ENCODE measurements at places on chromosomes 3 and 15. TPM values are rescaled to one million over a fixed set of nuclear protein-coding genes. Genes with fewer than 3 reads are reported as not detected.

The LRIG1 gene
- total RNA-seq: 43.3 TPM

DNA sequence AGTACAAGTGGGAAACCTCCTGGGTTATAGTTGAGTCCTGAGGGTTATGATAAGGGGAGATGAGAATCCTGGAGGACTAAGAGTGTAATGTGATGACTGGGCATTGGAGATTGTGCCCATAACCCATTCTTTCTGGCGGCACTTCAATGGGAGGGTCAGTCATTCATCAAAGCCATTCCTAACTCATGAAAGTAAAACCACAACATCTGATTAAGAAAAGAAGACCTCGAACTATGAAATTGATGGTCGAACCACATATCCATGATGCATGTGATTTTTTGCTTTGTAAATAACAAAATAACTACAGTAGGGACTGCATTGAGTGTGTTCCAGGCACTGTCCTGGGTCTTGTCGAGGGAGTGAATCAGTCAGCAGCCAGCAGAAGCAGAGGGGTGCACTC, 215.1 kb downstream of the SHQ1 start:
- no peak for ATAC-seq

- ATAC-seq: no peak
Measured at GRCh38 chr3:46609212-46609721, 3.1 kb upstream of the FAM240A start.

The ADAMTSL3 gene
- not detected for total RNA-seq

GRCh38 chr15:99507016-99507503, 58.7 kb upstream of the MEF2A start:
- ATAC-seq: no peak

The CRTC3 gene
- 61.0 TPM for total RNA-seq

DNA sequence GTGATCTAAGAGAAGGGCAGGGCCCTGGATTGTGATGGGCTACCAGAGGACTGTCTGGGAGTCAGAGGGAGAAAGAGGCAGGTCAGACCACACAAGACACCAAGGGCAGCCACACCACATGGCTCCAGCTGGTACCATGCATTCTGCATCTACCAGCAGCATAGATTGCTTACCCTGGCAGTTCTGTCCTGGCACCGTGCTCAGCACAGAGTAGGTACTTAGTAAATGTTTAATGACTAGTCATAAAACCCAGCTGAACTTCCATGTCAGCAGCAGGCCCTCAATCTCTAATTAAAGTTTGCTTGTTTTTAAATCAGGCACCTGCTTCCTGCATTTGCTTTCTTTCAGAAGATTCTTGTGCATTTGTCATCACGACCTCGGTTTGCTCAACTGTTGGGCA, 77.3 kb upstream of the ATP2B2 start:
- no peak for ATAC-seq

The CHDH gene
- total RNA-seq: 1.1 TPM
